Transverse colon (tissue), 4 donors: ENCODE measurements at places on chromosomes 11 and 22. TPM values are rescaled to one million over a fixed set of nuclear protein-coding genes. Genes with fewer than 3 reads are reported as not detected.

The CCDC116 gene
- 15.7 TPM for total RNA-seq

The CABP4 gene
- not detected for total RNA-seq

- H3K27me3 ChIP-seq = no peaks in the 10 kb centered on the region
- H3K4me1 ChIP-seq = peaks cover 14% of the 10 kb centered on the region
- DNase-seq = no peak
- H3K36me3 ChIP-seq = no peaks in the 10 kb centered on the region
- no peak overlapping the region for H3K4me3 ChIP-seq
- no peak overlapping the region for H3K27ac ChIP-seq
Observed at GRCh38 chr11:76627606-76628005, 42.9 kb downstream of the LRRC32 start.

- DNase-seq = no peak
- no peak overlapping the region for H3K4me3 ChIP-seq
- no peaks in the 10 kb centered on the region for H3K27me3 ChIP-seq
- H3K4me1 ChIP-seq = peaks cover 6% of the 10 kb centered on the region
Observed at GRCh38 chr11:96203567-96204365, 139.2 kb downstream of the MAML2 start.

DNA sequence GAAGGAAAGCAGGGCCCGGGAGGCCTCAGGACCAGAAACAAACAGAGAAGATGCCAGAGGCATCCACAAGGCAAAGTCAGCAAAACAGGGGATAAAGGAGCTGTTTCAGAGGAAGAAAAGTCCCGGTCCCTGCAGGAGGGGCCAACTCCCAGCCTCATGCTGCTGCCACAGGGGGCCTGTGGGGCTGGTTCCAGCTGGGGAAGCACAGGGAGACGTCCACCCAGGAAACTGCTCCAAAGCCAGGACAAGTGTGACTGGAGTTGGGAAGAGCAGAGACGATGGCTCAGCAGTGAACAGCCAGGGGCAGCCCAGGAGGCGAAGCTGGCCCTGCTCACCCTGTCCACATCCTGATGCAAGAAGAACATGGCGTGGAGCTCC is 454.4 kb downstream of the BRD1 start:
- H3K36me3 ChIP-seq = no peaks in the 10 kb centered on the region
- H3K27me3 ChIP-seq = peaks cover 13% of the 10 kb centered on the region
- no peak overlapping the region for H3K4me3 ChIP-seq
- H3K27ac ChIP-seq = no peak overlapping the region
- no peaks in the 10 kb centered on the region for H3K4me1 ChIP-seq

DNA sequence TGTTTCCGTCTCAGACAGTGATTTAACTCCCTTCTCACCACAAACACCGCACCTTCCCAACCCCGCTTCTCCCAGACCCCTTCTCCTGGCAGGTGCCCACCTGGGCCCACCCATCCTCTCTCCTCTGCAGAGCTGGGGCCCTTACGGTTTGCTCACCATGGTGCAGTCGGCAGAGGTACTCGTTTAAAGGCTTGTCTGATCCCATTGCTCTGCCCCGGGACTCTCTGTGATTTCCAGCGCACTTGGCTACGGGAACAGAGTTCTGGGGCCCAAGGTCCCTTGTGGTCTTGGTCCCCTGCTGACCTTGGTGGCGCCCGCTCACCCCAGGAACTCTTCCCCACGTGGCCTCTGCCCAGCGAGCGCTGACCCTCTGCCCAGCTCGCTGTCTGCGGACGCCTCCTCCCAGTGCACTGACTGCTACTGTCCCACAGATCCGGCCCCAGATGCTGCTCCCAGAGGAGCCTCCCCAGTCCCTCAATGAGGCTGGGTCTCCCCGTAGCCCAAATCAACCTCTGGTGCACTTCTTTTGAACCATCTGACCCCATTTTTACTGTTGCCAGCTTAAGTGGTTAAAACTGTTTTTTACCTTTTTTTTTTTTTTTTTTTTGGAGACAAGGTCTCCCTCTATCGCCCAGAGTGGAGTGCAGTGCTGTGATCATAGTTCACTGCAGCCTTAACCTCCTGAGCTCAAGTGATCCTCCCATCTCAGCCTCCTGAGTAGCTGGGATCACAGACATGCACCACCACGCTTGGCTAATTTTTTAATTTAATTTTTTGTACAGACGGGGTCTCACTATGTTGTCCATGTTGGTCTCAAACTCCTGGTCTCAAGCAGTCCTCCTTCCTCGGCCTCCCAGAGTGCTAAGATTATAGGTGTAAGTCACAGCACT is 21.3 kb upstream of the CTSD start:
- no peaks in the 10 kb centered on the region for H3K27me3 ChIP-seq
- DNase-seq = no peak
- no peaks in the 10 kb centered on the region for H3K4me1 ChIP-seq
- H3K27ac ChIP-seq = no peak overlapping the region
- H3K4me3 ChIP-seq = no peak overlapping the region

GRCh38 chr11:72039856-72040401 is 40.4 kb downstream of the NUMA1 start:
- H3K27me3 ChIP-seq = no peaks in the 10 kb centered on the region
- peak overlapping the region; percentile 97 for H3K27ac ChIP-seq
- peaks cover 8% of the 10 kb centered on the region for H3K36me3 ChIP-seq
- DNase-seq = peak; percentile 41
